ENCODE measurements at places on chromosomes 5 and 9.

DNA sequence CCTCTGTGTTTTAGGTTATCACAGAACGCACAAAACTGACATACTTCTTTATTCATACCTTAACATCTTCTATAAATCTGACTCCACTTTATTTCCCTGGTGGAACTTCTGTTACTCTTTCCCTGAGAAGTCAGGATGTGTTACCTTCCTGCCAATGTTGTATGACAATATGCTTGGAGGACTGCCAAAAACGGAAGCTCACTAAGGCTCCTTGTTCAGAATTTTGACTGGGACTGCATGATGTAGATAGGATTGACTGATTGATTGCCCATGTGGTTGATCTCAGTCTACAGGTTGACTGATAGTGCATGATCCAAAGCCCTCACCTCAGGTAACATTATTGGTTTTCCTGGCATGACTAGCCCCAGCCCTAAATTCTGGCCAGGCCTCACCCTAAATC lies 319.4 kb downstream of the TLR4 start:
- DNase-seq, result no peak

DNA sequence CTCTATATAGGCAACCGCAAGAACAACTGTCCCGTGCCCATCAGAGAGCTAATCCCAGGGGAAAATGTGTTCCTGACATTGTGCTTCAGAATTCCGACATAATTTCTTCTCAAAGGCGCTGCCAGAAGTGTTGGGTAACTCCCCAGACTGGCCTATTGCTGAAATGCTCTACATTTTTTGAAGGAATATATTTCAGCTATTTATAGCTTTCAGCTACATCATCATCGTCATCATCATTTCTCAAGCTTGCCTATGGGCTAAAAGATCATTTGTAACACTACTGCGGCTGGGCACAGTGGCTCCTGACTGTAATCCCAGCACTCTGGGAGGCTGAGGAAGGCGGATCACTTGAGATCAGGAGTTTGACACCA lies 49.7 kb downstream of the MYO10 start:
- DNase-seq, result no peak

DNA sequence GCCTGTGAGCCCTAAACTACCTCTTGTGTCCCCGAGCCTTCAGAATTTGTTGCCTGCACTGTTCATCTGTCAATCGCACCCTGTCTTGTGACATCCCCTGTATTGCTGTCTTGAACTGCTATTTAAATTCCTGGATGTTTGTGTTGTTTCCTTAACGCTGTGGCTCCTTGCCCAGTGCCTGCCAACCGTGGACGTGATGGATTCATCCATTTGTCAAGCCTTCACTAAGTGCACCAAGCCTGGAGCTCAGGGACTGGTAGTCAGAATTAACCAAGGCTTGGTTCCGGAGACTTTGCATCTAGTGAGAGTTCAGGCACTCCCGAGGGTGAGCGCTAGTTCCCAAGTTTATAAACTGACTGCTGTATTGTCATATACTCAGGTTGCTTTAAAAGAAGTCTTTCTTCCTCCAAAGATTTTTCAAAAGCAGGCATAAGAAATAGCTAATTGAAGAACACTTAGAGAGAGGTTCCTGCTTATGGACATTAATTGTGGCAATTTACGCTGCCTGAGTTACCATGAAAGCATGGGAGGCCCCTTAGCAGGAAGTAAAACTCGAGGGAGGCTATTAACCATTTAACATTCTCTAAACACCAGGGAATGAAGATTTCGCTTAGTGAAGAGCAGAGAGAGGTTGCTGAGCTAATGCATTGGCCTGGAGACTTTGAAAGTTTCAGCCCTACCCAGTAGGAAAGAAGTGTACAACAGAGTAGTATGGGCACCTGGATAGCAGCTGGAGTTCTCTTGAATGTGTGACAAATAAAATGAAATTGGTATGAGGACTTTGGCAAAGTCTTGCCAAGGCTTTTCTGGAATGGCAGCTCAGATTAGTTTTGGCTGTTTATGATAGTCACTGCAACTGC lies 29.0 kb downstream of the RGS3 start:
- DNase-seq, result no peak

- DNase-seq, result no peak
Measured at GRCh38 chr9:78491402-78491801, 194.5 kb downstream of the PSAT1 start.

- DNase-seq, result no peak
Measured at GRCh38 chr9:115466756-115467155, 348.8 kb upstream of the TNC start.

- no peak for DNase-seq
Measured at GRCh38 chr9:108290839-108291585, 564.8 kb downstream of the ACTL7B start.

GRCh38 chr5:125480911-125481310 lies 734.5 kb upstream of the ZNF608 start:
- no peak for DNase-seq

DNA sequence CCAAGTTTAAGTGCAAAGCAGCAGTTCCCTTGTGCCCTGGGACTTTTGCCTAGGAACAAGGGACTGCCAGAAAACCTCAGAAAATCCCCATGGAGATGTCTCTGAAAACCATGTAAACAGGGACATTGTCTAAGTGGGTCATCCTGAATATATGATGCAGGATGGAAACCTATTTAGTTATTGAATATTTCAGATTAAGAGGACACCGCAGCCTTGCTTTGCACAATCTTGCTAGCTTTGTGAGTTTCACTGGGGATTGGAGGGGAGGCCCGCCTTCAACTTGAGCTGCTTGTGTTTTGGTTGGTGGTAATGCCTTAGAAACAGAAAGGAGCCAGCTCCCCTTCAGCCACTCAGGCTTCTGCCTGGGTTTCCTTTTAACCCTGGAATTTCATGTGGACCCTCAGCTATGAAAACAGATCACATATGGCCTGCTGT lies 112.8 kb downstream of the C9orf152 start:
- no peak for DNase-seq

GRCh38 chr5:41193456-41194205 lies 19.7 kb downstream of the C6 start:
- DNase-seq, result peak; percentile 73

- DNase-seq, result no peak
Measured at GRCh38 chr5:131001507-131001906, 163.5 kb downstream of the HINT1 start.

GRCh38 chr5:151909628-151910027 lies 15.0 kb downstream of the GLRA1 start:
- no peak for DNase-seq

DNA sequence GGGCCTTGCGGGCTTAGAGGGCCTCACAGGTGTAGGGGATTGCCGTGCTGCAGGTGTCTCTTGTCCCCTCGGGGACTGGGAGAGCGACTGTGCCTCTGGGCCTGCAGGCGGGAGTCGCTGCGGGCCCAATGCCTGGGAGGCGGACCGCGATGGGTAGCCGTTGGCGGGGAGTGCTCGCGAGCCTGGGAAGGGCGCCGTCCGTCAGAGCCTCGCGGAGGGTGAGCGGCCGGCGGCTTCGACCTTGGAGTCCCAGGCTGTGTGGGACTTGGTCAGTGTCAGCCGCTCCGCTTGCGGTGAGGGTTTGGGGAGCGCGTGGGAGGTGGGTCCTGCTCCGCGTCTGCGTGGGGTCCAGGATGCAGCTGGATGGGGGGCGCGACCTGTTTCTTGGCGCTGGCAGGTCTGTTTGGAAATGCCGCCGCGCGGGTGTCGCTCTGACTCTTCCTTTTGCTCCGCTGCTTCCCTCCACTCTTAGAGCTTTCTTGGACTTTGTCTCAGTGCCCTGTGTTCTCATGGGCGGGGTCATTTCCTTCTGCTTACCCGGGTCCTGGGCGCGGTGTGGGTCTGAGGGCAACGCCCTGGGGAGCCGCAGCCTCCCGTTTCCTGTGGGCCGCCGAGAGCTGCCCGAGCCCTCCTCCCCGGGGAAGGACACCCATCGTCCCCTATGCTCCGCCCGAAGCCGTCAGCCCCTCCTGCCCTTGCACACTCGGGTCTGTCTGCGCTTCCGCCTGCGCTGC lies 88.9 kb upstream of the CACNA1B start:
- no peak for DNase-seq

GRCh38 chr5:39459071-39459470 lies 34.3 kb upstream of the DAB2 start:
- no peak for DNase-seq

DNA sequence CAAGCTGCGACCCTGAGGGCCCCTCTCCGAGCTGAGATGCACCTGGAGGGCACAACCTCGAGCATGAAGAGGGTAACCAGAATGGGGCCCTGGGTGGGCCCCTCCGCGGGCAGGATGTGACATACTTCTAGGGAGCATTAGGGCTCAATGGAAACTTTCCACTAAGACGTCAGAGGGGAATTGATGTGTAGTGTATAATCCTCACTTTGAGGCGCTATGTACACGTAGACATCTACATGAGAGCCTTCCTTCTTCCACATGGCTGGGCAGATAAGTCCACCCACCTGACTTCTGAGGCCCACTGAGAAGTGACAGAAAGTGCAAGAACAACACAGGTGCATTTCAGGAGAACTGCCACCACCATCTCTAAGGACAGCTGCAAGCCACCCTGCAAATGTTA lies 61.0 kb downstream of the DAP start:
- DNase-seq, result no peak

DNA sequence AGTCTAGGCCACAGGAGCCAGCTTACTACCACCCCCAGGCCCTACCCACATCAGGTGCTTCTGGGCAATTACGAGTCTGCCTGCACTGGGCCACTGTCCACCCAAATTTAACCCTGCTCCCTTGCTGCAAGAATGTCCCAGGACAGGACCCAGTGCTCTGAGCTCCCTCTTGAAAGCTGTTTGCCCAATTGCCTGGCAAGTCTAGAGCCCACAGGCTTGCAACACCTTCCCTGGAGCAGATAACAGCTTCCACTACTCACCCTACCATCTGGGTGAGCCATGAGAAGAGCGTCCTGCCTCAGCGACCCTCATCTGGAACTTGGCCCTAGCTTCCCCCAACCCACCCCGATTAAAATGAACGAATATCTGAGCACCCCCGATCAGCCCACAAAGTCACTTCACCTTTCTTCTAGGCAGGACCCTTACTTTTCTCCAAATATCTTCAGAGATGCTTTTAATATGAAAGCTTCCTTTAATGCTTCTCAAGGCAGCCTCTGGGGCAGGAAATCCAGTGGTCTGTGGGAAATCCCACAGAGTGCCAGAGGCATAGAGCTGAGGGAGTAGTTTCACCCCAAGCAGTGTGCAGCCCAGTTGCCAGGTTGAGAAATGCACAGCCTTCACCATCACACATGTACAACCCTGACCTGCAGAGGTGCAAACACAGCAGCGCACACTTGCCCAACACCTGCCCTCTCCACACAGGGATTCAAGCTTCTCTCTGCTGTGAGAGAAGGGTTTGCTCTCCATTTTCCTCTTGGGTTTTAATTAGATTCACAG lies 10.6 kb downstream of the ACSL6 start:
- no peak for DNase-seq

DNA sequence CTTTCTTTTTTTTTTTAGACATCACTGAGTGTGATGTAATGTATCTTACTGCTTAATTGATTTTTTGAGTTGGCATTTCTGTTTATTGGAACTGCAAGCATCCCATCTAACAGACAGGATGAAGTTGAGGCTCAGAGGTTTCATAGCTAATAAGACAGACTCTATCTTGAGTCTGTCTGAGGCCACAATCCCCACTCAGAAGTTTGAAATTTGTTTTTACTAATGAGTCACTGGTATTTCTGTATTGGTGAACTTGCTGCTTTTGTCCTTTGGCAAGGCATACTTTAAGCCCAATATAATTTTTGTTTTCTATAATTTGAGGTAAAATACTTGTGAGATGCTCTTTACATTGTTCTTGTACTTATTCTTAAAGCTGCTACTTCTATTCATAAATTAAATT lies 491.2 kb downstream of the PSAT1 start:
- DNase-seq, result no peak

DNA sequence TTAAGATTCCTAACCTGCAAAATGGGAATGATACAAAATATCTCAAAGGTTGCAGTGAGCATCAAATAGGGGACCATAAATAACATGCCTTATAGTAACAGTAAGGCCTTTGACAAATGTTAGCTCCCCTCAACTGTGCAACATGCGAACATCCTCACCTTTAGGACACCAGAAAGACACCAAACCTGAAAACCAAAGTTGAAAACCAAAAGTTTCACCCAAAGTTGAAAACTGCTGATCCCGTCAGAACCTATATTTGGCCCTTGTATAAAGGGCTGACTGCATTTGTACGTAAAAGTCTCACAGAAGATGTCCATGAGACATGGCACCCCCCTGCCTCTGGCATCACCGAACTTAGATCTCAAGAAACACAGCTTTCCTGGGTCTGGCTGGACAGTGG lies 12.1 kb downstream of the CDK5RAP2 start:
- no peak for DNase-seq

DNA sequence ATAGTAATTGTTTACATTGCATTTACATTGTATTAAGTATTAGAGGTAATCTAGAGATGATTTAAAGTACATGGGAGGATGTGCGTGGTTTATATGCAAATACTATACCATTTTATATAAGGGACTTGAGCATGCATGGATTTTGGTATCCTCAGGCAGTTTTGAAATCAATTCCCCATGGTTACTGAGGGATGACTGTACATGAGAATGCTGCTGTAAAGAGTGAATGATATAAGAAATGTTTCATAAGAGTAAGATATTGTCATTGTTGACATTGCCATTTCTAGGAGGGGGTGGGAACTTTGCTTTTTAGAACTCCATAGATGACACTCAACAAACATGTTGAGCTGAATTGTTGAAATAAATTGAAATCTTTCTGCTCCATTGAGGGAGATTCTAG lies 185.0 kb downstream of the SEMA6A start:
- DNase-seq, result no peak

DNA sequence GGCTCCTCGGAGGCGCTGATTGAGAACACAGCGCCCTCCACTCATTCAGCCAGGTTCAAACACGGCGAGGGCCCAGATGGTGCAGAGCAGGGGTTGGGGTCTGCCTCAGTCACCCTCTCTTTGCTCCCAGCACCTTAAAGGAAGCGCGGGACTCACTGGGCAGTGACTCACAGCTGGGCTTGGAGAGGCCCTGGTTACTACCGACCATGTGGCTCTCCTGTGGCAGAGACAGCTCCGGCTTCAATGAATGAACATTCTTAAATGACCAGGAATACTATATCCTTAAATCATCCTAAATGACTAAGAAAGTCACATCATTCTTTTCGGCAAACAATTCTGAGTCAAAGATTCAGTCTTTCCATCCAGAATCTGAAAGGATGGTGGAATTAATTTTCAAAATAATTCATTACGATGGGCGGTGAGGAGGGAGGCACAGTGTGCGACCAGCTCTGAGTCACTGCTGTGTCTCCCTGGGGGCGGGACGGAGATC lies 1.6 kb upstream of the INPP5E start:
- no peak for DNase-seq

DNA sequence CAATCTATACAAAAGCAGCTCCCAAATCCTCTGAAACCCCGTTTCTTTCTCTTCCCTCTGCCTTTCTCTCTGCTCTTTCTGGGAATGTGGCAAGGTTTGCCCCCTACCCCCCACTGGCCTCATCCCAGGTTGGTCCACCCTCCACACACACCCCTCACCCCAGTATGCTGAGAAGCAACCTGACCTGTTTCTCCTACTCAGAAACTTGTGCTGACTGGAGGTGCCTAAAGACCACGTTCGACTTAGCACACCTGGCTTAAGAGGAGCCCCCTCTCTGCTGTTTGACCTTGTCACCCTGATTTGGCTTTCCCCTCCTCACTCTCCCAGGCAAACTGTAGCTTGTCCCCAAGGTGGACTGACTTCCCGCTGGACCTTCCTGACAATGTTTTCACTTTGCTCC lies 1.1 kb upstream of the SEPTIN8 start:
- DNase-seq, result no peak

All from omental fat pad (tissue), 4 donors.